ENCODE measurements at places on chromosomes 5 and 9.

DNA sequence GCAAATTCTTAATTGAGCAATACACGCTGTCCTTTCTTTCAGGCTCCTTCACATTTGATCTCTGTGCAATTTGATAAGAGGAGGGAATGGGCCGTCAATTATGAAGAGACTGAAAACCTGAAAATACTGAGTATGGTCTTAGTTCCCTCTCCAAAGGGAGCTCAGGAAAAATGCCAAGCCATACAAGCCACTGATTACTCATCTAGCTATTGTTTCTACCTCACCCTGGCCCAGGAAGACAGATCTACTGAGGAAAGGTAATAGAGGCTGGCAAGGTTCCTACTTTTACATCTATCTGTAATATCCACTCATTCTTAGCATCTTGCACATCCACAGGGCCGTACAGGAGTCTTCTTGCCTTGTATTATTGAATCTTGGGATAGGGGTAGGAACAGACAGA lies 23.7 kb upstream of the TNC start:
- DNase-seq, result no peak

- DNase-seq, result no peak
Observed at GRCh38 chr9:122228191-122228567, 578 bp downstream of the LHX6 start.

DNA sequence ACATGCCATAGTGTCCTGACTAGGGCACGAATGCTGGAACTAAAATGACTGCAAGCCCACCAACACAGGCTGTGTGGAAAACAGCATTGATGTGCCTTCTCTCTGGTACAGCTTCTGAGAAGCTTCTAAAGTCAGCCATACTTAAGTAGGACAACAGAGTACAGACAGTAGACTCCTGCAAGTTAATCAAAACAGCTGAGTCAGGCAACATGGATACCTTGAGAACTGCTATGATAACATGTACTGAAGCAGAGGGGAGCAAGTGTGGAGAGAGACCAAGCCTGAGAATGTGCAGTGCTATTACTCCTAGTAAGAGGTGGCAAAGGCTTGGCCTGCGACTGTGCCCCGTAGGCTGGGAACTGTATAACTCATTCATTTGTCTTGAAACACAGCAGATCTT lies 2.5 kb downstream of the ISCA1 start:
- no peak for DNase-seq

DNA sequence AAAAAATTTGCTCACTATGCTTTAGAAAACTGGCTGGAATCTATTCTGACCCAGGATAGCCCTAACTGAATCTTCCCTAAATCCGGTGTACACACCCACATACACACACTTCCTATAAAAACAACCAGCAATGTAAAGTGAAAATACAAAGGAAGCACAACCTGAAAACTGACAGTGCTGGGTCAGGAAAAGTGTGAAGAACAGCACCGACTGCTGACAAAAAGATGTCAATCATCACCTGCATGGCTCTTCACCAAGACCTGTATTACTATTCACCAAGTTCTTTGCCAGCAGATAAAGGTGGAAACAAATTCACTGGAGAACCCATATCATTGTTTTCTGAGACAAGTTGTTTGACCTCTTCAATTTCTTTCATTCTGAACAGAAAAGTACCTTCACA lies 293.8 kb upstream of the GRAMD2B start:
- no peak for DNase-seq

GRCh38 chr9:135962696-135963307 lies 1.6 kb upstream of the UBAC1 start:
- DNase-seq, result no peak

DNA sequence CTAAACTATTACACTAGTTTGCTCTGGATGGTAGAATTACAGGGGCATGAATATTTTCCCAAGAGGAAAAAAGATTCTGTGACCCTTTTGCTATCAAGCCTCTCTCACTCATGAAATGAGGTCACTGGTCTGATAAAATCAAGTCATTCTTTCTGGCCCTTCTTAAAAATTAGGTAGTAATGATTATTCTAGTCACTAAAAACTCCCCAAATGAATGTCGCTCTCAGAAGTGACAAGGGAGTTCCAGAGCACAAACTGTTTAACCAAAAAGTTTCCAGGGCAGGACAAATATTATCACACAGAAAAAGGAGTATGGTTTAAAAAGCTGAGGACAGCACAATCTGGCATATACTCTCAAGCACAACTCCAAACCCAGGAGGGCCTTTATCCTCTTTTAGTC lies 12.5 kb downstream of the ERMP1 start:
- DNase-seq, result no peak

GRCh38 chr9:94811074-94811473 lies 84.6 kb downstream of the AOPEP start:
- DNase-seq, result no peak

DNA sequence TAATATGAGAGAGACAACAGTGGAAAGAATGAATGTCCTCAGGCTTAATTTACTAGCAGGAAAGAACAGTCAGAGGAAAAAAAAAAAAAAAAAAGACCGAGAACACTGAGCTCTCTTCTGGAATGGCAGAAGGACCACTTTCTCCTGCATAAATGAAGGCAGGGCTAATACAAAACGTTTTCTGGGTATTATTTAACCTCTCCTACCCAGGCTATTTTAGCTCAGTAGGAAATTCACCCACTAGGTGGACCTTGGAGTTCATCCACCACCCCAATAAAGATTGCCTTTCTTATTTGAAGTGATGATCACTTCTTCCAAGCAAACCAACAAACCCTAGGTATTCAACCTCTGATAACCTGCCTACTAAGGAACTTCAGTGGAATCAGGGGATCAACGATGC lies 3.7 kb downstream of the GLIS3 start:
- no peak for DNase-seq

- DNase-seq, result no peak
Observed at GRCh38 chr9:116653348-116654058, 33.6 kb upstream of the TRIM32 start.

DNA sequence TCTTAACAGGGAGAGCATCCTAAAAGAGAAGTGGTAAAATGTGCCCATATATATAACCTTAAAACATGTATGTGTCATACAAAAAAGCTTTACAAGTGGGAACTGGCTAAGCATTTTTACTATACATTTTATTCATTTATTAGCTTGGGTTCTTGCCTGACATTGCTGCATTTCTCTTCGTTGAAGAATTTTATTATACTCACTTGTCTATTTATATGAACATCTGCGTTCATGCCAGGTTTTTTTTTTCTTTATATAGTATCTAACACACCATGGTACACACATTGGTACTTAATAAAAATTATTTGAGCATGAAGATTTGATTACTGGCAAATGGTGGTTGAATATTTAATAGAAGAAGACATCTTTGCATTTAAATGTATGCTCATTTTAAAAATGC lies 492.3 kb downstream of the SPATA31D1 start:
- no peak for DNase-seq

All from T47D (cell line).